ENCODE measurements at places on chromosomes 5 and 9. TPM values are rescaled to one million over a fixed set of nuclear protein-coding genes. Genes with fewer than 3 reads are reported as not detected.

Gene PCDH1
- 194 TPM for total RNA-seq

Gene ORM2
- not detected for total RNA-seq

Gene DMRT2
- total RNA-seq: not detected

Gene DIPK1B
- 121 TPM for total RNA-seq

Gene C9orf50
- total RNA-seq: not detected

Gene FSTL4
- not detected for total RNA-seq

Gene MARCOL
- total RNA-seq: not detected

Gene PARP8
- total RNA-seq: 0.13 TPM

Gene CD274
- 27.0 TPM for total RNA-seq

Gene HAVCR1
- not detected for total RNA-seq

Gene PCDHB9
- 0.13 TPM for total RNA-seq

Gene DDX4
- total RNA-seq: not detected

Gene PDE6A
- total RNA-seq: not detected

Gene NSMF
- 44.0 TPM for total RNA-seq

Gene TAF11L10
- total RNA-seq: not detected

Gene SLC36A3
- not detected for total RNA-seq

Gene GARIN3
- total RNA-seq: not detected

Gene LPAR1
- total RNA-seq: under 0.01 TPM

Gene ANGPTL2
- 22.1 TPM for total RNA-seq

Gene PCDHB16
- total RNA-seq: 0.07 TPM

Gene NEURL1B
- total RNA-seq: 0.40 TPM

Gene TAL2
- not detected for total RNA-seq

Gene FBP2
- total RNA-seq: not detected

Gene MYMK
- not detected for total RNA-seq

Gene GTF2H2
- 56.3 TPM for total RNA-seq

Gene SMIM23
- total RNA-seq: not detected

Gene ADAM19
- total RNA-seq: 20.5 TPM

Gene PCDHB6
- 0.07 TPM for total RNA-seq

Gene SLCO6A1
- not detected for total RNA-seq

Gene ZSWIM6
- 44.1 TPM for total RNA-seq

Gene C7
- total RNA-seq: not detected

Gene FOXD4L4
- total RNA-seq: 0.29 TPM

Gene CNTNAP3B
- 149 TPM for total RNA-seq

Gene CNTFR
- total RNA-seq: not detected

Gene SHB
- 18.5 TPM for total RNA-seq

Gene CD74
- 0.13 TPM for total RNA-seq

Gene LCP2
- 1.2 TPM for total RNA-seq

Gene FCN2
- not detected for total RNA-seq

Gene CD72
- not detected for total RNA-seq

Gene PTPDC1
- 16.8 TPM for total RNA-seq

Gene FOXD4
- total RNA-seq: 0.27 TPM

Gene RPL35
- total RNA-seq: 2,001 TPM

Gene CAAP1
- 24.7 TPM for total RNA-seq

Data from thoracic aorta endothelial cell (primary cell).